ACHN (cell line): ENCODE measurements at places on chromosomes 5 and 9.

DNA sequence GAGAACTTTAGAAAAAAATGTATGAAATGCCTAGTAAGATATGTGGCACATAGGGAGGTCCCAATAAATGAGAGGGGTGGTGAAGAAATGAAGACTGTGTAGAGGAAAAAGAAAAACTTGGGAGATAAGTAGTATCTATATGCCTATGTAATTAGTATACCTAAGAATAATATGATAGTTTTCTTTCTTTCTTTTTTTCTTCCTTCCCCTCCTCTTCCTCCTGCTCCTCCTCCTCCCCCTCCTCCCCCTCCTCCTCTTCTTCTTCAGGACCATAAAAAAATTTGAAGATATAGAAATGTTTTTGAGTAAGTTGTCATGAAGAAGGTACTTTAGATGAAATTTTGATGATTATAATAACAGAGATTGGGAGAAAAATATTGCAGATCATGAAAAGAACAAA lies 857.4 kb downstream of the MAT2B start:
- no peak for DNase-seq

DNA sequence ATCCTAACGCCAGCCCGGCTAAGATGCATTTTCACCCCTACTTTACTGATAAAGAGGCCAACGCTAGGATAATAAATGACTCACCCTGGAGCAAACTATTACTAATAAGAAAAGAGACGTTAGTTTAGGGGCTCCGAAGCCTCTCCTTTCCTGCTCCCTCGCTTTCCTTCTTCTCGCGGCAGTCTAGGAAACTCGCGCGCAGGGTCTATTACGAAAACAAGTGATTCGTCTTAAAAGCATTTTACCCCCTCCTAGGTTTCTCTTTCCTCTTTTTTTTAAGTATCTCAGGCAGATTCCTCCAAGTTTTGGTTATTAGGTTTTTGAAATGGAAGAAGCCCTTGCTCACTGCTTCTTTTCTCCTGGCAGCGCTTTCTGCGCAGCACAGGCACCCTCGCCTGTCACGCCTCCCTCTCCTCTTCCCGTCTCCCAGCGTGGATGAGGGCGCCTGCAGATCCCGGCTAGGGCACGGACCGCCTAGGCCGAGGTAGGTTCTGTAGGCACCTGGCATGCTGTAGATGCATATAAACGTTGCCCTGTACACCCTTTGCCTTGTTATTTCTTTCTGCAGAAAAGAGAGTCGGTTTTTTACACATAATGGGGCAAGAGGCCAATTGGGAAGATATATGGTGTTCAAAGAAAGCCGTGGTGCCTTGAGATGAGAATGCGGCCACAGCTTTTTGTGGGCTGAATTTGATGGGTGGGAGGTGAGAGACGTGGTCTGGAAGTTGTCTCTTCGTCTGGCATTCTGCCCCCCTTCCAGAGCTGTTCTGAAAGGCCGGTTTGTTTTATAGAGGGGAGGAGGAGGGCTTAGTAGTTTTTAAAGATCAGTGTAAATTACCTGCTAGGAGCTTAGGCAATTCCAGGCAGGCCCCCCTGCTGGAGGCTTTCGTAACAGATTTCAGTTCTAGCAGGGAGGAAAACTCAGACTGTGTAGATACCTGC lies 983 bp downstream of the GCNT1 start:
- DNase-seq = peak; percentile 65

DNA sequence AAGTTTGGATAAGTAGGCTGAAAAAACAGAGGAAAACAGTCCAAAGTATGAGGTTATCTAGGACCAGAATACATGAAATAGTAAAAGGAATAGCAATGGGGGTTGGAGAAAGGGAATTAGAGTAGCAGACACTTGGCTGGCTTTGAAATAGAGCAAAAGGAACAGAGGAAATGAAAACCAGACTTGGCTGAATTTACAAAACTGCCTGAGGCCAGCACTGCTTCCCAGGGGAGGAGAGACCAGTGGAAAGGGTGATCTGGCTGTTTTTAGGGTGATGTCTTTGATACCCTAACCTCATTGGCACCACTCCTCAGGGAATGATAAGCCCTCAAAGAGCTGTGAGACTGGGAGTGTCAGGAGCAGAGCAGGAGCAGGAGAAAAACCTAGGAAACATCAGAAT lies 413.4 kb upstream of the SLC30A5 start:
- no peak for DNase-seq

- DNase-seq = no peak
These were observed 3.7 kb upstream of the UCK1 start for GRCh38 chr9:131534721-131535237.

DNA sequence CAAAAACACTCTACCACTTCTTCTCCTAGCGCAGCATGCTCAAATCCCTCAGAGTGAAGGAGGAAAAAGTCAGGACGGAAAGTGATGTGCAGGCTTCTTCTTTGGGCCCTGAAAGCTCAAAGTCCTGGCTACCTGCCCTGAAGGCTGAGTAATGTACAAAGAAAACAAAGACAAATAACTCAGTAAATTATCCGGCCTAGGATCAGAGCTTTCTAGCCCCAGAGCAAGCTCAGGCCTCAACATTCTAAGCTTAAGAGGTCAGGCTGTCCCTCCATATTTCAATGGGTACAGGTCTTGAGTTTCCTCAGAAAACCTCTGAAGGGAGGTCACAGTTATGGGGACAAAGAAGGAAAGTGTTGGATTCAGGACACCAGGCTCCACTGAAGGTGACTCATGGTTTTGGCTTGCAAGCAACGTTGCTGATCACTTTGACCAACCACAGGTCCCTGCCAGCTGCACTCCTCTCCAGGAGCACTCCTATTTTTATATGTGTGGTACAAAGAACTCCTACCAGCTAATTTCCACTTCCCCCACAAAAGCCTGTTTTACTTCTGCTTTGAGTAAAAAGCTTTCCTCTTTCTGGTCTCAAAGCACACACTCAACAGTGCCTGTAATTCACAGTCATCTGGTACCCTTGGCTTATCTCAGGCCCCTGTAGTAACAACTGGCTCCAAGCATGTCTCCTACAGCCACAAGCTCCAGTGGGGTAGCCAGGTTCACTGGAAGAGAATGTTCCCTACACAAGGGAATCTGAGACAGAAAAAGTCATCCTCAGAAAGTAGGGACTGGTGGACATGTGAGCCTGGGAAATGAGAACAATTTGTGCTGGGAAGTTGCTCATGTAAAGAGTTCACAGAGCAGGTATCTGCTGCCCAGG lies 115.7 kb downstream of the UGCG start:
- peak; percentile 94 for DNase-seq

DNA sequence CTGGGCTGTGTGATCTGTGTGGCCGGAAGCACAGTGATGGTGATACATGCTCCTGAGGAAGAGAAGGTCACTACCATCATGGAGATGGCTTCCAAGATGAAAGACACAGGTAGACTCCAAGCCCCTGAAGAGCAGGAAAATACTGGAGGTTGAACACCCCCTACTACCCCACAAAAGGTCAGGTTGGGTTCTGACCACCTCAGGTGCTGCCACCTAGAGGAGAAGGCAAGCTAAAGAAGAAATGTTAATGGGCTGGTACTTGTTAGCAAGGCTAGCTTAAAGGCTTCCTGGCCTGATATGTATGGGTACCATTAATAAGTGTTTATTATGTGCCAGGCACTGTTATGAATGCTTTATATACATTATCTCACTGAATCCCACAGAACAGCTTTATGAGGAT lies 11.7 kb downstream of the NIPAL4 start:
- DNase-seq = peak; percentile 45

GRCh38 chr9:117018966-117019617 lies 332.0 kb downstream of the TRIM32 start:
- DNase-seq = no peak

- DNase-seq = no peak
These were observed 290.1 kb upstream of the WWC1 start for GRCh38 chr5:168001318-168001717.

DNA sequence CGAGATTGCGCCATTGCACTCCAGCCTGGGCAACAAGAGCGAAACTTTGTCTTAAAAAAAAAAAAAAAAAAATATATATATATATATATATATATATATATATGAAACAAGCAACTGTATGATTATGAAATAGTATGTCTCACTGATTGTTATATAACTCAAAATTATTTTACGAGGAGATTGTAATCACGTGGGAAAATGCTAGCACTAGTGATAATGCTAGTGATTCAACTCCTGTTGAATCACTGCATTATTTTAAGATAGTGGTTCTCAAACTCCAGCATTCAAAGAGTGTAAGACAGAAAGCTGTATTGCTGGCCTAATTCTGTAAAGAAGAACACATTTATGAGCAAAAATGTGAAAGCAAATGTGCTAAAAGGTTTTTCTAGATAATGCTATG lies 12.4 kb upstream of the PTPN3 start:
- DNase-seq = no peak

DNA sequence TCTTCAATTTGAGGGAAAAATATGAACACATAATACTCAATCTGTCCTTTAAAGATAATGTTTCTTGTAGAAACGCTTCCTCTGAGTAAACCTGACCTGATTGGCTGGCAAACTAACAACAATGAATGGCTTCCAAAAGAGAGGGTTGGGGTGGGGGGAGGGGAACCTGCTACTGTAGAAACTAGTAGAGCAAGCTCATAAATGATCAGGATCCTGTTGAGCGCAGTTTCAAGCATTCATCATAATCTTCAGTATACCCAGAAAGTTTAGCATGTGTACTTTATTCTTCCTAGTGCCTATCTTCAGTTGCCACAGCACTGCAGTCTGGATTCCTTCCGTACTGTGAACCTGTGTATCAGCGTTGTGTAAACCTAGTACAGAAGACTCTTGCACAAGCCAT lies 63.0 kb upstream of the FCHO2 start:
- DNase-seq = no peak

GRCh38 chr9:117300371-117301110 lies 114.3 kb downstream of the ASTN2 start:
- DNase-seq = no peak

- DNase-seq = no peak
These were observed 103.6 kb downstream of the LURAP1L start for GRCh38 chr9:12878351-12878978.

DNA sequence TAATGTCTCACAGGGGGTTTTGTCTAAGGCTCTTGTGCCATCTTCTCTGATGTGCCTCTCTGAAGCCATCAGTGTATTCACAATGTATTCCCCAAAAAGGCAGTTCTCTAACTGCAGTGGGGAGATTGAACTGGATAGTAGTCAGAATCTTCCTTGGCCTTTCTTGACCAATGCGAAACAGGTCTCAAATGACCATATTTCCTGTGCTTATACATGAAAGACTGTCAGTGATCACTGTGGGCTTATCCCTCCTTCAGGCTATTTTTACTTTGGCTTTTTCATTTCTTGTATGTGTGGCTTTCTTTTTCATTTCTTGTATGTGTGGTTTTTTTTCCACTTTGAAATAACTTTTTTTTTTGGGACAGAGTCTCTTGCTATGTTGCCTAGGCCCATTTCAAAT lies 19.7 kb downstream of the HMGXB3 start:
- no peak for DNase-seq

GRCh38 chr9:125854553-125855275 lies 107.5 kb downstream of the PBX3 start:
- no peak for DNase-seq

GRCh38 chr5:177098470-177099141 lies 11.9 kb downstream of the FGFR4 start:
- DNase-seq = no peak

DNA sequence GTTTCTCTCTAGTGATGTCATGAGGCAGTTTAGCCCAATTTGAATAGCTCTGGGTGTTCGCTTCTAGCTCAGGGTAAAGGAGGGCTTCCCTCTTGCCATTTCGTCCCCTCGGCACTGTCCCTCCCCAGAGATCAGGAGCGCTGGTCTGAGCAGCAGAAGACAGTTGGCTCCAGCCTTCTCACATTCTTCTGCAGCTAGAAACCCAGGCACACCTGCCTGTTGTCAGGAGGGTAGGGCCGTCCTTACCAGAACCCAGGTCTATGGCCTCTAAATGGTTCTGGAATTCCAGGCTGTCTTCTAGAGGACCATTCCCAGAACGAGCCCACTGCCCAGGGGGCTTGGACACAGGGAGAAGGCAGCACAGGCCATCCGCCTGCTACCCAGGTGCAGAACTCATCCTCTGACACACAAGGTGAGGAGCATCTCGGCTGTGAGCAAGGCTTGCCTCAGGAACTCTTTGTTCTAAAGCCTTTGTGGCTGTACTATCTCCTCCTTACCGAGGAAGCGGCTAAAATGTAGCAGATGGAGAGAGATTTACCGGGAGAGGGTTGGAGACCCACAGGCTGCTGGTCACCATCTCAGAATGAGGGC lies 255.6 kb upstream of the IRX2 start:
- DNase-seq = no peak

DNA sequence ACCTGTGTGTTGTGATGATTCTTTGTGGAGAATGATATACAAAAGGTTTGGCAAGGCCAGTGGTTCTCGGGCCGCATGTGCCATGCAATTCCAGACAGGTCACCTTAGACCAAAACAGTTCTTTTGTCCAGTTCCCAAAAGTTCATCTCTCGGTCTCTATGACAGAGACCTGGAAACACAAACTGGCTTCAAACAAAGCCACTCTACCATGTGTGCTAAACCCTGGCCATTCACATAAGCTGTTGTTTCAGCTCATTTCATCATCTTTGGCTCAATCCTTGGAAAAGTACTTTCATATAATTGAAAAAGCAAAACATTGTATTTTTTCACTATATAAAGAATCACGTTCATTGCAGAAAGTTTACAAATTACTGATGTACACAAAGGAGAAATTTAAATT lies 210.5 kb upstream of the SEMA6A start:
- DNase-seq = no peak

GRCh38 chr5:78777901-78778300 lies 129.3 kb upstream of the LHFPL2 start:
- DNase-seq = no peak

- DNase-seq = no peak
These were observed 2240.9 kb upstream of the WWC1 start for GRCh38 chr5:166050531-166050930.

- DNase-seq = peak; percentile 55
These were observed 49.7 kb upstream of the GRAMD2B start for GRCh38 chr5:126373375-126374108.

DNA sequence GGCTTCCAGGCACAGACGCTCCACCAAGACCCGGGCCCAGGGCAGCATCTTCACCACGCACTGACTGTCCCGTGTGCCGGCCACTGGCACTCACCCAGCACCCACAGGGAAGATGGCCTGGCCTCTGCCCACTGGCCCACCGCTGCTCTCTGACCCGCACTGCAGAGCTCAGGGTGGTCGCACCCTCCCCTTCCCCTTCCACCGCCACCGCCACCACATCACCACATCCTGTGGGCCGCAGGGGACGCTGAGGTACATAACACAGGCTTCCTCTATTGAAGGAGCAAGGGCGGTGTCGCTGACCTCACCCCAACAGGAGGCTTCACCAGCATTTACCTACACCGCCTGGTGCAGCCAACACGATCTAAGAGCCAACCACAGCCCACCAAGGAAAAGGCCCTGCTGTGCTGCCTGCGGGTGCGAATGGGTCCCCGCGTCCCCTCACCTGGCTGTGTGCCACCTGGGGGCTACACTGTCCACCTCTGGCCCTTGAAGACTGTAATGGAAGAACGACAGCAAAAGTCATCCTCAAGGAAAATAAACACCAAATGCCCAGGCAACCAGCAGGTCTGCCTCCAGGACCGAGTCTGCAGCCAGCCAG lies 101.8 kb downstream of the CAMSAP1 start:
- no peak for DNase-seq

GRCh38 chr9:135087899-135088347 lies 455 bp downstream of the OLFM1 start:
- no peak for DNase-seq

- DNase-seq = no peak
These were observed 84.4 kb downstream of the INSYN2B start for GRCh38 chr5:169895926-169896325.

- no peak for DNase-seq
These were observed 302.7 kb downstream of the EPB41L4A start for GRCh38 chr5:112116371-112116770.
